ENCODE measurements at places on chromosomes 1 and 21.

DNA sequence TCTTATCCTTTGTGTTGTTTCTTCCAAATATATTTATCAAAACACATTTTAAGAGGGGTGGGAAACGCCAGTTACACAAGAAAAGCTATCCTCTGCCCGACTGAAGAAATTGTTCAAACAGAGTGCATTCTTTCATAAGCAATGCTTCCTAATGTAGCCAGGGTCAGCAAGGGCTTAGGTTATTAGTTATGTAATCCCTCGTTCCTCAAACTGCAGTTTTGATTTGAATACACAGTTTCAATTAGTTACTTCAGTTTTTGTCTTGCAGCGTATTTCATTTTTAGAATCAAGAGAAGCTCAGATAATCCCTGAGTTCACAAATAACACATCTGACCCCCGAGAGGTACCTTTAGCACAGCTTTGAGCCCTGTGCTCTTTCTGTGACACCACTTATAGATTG lies 141.7 kb upstream of the NRIP1 start:
- no peak for DNase-seq

DNA sequence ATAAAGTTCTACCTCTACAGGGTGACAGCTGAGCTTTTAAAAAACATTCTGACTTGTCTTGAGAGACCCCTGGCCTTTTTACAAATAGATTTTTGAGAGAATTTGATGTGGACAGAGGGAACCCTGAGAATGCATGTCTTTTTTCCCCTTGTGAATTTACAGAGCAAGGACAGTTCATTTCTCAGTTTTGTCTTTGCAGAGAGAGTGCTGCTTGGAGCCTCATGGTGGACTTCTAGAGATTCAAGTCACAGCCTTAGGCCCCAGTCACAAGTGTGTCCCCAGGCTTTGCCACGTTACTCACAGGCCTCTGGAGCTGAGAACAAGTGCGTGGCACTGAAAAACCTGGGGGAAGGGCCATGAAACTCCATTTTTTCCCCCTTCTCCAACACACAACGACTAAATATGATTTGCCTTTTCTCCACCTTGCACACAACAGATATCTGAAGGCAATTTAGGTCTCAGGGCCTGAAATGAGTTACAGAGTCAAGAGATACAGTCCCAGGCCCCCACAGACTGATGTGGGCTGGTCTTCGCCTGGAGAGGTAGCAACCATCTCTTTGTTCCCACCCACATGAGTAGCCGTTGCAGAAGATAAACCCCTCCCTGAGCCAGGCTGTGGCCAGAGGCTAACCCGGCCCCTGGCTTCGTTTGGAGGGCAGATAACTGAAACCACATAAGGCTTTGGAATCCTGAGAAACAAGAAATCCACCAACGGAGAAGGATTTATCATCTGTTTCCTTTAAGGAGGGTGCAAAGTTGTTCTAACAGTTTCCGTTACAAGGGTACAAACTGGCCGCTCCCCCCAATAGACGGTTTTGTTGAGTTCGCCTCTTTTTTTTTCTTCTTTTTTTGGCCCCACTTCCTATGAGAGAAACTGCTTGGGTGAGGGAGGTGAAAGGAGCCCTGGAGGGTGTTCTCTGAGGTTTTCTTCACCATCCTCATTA lies 1.0 kb upstream of the PIGV start:
- peak; percentile 66 for DNase-seq

GRCh38 chr1:161119092-161119903 lies 1.4 kb downstream of the NIT1 start:
- peak; percentile 60 for DNase-seq

DNA sequence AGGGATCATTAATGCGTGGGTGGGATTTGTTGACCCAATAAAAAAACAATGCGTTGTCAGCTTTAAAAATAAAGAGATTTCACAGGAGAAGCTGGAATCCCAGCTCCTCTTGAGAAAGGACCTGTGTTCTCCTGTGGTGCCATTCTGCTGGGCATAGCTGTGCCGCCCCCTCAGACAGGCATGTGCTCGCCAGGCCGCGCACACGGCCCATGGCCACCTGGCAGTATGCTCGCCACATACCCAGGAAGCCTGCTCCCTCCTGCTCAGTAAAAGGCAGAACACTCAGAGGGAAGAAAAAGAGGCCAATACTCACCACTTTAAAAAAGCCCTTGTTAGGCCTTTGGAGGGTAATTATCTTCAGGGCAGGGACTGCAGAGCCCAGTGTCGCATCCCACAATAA lies 13.1 kb downstream of the THAP3 start:
- DNase-seq: no peak

GRCh38 chr1:65469126-65469888 lies 48.8 kb downstream of the LEPR start:
- DNase-seq: no peak

- DNase-seq: no peak
Observed at GRCh38 chr1:236159704-236160539, 17.6 kb downstream of the GPR137B start.

GRCh38 chr1:33022650-33023200 lies 14.0 kb downstream of the AK2 start:
- no peak for DNase-seq

DNA sequence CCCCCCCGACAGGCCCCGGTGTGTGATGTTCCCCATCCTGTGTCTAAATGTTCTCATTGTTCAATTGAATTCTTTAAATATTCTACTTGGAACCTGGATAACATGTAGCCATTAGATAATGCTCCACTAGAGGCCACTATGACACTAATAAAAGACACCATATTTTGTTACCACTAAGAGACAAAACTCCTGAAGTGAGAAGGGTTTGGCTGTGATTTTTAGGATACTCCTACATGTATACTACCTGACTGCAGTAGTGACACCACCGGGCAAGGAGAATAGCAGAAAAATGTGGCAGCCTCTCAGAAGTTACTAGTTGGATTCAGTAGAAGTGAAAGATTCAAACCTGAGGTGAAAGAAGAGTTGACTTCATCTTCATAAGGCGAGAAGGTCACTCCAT lies 36.0 kb downstream of the F5 start:
- DNase-seq: no peak

DNA sequence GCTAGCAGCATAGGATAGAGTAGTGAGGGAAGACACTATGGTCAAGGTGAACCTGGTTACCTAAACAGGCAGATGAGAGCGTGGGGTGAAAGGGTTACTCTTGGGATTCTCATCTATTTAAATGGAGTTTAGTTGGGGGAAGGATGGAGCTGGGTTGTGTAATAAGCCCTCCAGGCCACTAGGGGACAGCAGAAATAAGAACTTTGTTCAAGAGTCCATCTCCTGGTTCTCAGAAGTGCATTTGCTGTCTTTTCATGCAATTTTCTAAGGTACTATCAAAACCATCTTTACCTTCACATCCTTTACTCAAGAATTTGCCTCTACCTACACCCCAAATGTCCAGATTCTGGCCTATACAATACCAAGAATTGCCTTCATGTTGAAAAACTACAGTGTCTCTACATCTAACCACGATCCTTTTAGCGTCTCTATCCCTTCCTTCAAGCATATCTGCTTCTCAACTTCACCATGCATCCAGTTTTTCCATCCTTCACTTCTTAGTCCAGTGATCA lies 28.0 kb downstream of the SLAMF1 start:
- DNase-seq: no peak

DNA sequence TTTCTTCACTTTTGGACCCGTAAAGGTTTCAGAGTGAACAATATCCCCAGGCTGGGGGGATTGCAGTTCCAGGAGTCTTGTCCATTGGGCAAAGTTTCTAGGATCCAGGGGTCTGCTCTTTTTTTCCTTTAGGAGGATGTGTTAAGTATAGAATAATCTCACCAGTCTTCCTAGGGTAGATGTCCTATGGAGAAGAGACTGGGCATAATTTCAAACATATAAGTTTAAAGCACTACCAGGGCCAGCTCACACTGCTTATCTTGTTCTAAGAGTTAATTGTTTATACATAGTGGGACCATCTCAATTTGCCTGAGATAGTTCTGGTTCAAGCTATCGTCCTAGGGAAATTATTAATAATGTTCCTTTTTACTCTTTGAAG lies 1.2 kb downstream of the CHI3L2 start:
- no peak for DNase-seq

DNA sequence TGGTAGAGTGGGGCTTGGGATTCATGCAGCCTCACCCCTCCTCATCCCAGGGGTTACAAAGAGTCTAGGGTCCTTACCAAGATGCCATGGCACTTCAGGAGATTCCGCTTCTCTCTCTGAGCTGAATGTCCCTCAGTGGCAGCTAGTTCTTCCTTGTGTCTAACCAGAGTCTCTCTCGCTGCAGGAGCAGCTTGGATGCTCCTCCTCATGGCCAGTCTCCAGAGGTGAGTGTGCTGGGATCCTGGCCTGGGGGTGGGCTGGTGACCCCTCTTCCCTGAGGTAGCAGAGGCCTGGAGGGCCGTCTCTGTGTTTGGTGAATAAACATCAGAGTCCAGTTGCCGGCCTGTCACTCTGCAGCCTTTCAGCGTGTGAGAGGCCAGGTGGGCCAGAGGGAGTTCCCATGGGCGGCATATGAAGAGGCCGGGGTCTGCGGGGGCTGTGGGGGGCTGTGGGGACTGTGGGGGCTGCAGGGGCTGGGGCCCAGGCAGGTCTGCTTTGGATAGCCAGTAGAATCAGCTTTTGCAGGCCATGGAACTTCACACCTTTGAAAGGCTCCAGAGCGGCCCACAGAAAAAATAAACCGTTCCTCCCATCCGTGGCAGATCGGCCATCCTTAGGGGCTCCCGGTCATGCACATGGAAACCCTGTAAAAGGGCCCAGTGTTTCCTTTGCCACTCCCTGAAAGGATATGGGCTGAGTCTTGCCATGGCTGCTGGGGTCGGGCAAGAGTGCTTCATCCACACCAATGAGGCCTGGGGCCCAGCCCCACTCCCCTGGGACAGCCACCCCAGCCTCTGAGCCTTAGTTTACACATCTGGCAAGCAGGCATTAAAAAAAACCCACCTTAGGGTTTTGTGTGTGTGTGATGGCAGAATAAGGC lies 256.4 kb downstream of the FOXD2 start:
- DNase-seq: no peak

- DNase-seq: no peak
Observed at GRCh38 chr1:104760017-104760416, 1010.3 kb downstream of the AMY1C start.

GRCh38 chr1:230288641-230289349 lies 137.3 kb downstream of the PGBD5 start:
- no peak for DNase-seq

DNA sequence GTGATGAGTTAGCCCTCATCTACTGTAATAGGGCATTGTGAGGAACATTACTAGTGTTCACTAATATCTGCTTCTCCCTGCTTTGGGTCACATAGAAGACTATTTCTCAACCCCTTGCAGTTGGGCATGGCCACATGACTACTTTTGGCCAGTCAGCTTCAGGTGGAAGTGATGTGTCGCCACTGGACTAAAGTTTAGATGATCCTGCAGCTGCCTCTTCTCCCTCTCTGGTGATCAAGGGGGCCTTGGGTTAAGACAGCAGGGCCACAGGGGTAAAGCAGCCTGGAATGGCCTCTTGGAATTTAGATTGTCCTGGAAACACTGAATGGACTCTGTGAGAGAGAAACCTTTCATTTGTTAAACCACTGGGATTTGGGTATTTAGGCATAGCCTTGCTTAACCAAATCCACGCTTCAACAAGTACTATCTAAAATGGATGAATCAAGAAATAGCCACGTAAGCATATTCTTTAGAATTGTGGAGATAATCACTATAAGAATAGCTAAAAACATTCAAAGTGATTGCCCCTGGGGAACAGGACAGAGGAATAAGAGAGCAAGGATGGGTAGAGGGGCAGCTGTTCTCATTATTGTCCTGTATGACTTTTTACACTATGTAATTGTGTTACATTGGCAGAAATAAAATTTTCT lies 41.2 kb downstream of the OPRD1 start:
- no peak for DNase-seq

GRCh38 chr1:207282058-207282457 lies 39.4 kb upstream of the CD55 start:
- no peak for DNase-seq

- DNase-seq: no peak
Observed at GRCh38 chr1:72066431-72066830, 215.9 kb downstream of the NEGR1 start.

GRCh38 chr1:67078291-67078690 lies 24.3 kb upstream of the SLC35D1 start:
- DNase-seq: no peak

DNA sequence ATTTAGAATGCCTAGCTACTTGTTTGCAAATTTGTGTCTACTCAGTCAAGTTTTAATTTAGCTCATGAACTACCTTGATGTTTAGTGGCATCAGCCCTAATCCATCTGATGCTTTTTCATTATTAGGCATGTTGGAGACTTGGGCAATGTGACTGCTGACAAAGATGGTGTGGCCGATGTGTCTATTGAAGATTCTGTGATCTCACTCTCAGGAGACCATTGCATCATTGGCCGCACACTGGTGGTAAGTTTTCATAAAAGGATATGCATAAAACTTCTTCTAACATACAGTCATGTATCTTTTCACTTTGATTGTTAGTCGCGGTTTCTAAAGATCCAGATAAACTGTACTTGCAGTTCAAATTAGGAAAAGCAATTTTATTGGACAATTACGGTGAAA lies 7.6 kb downstream of the SOD1 start:
- DNase-seq: no peak

GRCh38 chr1:4032571-4032970 lies 132.5 kb upstream of the C1orf174 start:
- no peak for DNase-seq

DNA sequence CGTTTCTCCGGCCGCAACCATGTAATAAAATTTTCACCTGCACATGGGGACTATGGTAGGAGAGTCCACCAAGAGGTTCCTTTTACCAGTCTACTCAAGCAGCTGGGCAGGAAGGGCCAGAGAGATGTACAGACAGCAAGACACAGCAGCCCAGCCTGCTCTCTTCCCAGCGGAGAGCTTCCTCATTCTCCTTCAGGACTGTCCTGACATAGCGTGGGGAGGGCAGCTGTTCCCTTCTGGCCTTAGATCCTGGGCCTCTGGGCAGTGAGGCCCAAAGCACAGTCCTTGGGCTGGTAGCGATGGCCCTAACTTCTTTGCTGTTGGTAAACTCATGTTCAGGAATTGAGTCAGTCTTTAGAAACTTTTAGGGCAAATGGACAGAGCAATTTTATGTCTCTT lies 89.1 kb downstream of the BCAR3 start:
- DNase-seq: no peak

DNA sequence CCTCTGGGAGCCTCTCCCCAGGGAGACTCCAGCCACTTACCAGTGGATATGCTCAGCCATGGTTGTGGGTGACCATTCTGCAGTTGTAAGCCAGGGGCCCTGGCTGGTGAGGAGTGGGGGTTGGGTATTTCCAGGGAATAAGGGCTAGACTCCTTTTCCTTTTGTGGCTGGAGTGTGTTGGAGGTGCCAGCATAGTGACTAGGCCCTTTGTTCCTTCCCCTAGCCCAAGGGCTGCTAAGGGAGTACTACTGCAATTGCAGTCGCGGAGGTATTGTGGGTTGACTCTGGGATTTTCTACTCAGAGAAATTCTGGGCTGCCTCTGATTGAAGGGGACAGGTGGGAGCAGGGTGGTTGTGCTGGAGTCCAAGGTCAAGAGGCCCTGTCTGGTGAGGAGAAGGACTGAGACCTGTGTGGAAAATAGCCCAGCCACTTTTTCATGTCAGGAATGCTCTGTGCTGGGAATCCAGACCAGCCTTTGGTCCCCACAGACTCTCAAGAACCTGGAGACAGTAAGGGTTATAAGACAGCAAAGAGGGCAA lies 43.1 kb downstream of the MROH9 start:
- no peak for DNase-seq
